Dermis blood vessel endothelial cell (primary cell): ENCODE measurements at places on chromosomes 13 and 19.

DNA sequence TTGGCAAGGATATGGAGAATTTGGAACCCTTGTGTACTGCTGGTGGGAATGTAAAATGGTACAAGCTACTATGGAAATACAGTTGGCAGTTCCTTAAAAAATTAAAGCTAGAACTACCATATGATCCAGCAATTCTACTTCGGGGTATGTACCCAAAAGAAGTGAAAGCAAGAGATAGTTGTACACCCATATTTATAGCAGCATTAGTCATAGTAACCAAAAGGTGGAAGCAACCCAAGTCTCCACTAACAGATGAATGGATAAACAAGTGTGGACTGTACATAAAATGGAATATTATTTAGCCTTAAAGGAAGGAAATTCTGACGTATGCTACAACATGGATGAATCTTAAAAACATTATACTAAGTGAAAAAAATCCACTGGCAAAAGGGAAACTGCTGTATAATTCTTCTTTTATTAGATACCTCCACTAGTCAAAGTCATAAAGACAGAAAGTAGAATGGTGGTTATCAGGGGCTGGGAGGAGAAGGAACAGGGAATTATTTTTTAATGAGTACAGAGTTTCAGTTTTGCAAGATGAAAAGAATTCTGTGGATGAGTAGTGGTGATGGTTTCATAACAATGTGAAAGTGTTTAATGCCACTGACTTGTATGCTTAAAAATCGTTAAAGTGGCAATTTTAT is 141.6 kb downstream of the RXFP2 start:
- no peak for DNase-seq

DNA sequence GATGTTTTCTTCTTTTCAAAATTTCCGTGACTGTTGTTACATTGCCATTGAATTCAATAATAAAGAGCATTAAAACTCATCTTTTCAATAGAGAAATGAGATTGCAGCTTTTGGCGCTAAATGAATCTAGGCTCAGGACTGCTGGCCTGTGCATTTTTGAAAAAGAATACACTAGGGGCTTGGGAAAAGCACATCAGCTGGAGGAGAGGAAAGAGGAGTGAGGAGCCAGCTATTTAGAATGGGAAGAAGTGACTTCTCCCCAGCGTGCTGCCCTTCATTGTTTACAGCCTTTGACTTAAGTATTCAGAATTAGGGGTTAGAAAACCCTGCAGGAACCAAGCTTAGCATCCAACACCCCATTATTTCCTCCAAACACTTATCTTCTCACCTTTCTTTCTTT is 43.3 kb downstream of the TNFSF11 start:
- DNase-seq, result no peak

DNA sequence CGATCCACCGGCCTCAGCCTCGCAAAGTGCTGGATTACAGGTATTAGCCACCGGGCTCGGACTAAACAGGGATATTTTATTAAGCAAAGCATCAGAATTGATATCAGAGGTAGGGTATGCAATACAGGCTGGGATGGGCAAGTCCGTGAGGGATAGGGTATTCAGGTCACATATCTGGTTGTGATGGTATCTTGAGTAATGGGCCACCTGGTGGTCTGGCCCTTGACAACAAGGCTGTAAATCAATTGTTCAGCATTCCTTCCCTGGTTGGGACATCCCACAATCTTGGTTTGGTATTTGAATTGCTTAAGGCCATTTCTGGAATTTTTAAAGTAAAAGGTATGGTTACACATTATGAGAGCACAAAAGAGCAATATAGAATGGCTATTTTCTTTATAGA is 1588.0 kb downstream of the SLITRK1 start:
- DNase-seq, result no peak

DNA sequence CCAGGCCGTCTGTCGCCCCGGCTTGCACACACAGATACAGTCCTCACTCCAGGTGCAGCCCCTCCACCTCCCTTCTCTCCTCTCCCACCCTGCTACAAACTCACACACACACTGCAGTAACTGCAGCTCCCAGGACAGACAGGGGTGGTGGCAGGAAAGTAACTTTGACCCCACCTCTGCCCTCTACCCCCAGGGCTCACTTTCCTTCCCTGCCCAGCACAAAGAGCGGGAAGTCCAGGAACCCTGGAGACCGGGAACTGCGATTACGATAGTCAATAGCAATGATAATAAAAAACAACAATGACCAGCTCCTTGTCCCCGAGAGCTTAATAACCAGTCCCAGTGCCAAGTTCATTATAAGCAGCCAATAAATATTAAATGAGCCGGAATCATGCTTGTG is at the start of gene CEACAM20:
CEACAM20 (minus strand) TSS at position 140 of the 400 bp plus-strand sequence. CDS start 166 bp downstream, outside the sequence.
- DNase-seq, result no peak

DNA sequence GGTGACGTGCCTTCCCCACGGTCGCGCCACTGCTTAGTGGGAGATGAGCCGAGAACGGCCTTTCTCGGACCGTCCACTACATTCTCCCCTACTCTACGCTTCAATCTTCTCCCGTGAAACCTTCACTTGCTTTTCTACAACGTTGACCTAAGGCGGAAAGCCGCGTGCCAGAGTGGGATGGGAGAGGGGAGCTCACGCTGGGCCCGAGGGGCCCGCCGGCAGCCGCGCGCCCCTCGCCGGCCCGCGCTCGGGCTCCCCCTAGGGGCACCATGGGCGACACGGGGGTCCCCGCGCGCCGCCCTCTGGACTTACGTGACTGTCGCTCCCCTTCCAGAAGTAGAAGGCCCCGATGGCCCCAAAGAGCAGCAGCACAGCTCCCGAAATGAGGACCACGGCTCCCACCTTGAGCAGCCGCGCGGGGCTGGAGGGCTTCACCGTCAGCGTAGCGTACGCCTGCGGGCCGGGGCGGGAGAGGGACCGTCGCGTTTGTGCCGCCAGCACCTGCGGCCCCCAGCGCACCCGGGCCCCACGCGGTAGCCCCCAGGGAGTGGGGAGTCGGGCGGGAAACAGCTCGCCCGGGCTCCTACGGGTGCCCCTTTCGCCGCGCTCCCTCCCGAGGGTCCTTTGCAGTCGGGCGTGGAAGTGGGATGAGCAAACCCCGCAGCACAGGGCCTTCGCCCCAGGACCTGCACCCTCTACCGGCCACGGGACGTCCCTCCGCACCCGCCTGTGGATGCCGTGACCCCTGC is 727 bp downstream of the CNMD start:
- DNase-seq, result peak; percentile 38

GRCh38 chr13:20272588-20273171 is 40.6 kb upstream of the GJB6 start:
- no peak for DNase-seq

- DNase-seq, result no peak
Measured at GRCh38 chr19:18193388-18194180, 566 bp downstream of the MPV17L2 start.
